NCI-H1436 (cell line): ENCODE measurements at places on chromosomes 3 and 15.

GRCh38 chr3:59605944-59606534 lies 556.2 kb upstream of the CFAP20DC start:
- DNase-seq: no peak

DNA sequence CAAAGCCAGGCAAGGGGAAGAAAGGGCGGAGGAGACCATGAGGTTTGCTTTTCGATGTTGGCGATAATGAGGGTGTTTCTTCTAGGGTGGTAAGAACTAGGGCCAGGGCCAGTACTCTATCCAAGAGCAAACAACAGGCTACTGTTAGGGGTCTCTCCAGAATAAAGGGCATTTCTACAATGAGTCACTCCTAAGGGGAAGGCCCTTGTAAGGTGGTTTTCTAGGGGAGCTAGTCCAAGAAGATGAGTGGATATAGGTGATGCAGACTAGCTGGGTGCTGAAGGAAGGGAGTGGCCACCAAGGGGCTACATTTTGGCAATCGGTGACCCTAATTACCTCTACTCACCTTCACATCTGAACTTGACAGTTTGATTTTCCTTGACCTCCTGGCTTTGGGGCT lies 148.5 kb upstream of the HACD2 start:
- no peak for DNase-seq

- DNase-seq: no peak
Measured at GRCh38 chr3:13536432-13536831, 12.5 kb upstream of the FBLN2 start.

DNA sequence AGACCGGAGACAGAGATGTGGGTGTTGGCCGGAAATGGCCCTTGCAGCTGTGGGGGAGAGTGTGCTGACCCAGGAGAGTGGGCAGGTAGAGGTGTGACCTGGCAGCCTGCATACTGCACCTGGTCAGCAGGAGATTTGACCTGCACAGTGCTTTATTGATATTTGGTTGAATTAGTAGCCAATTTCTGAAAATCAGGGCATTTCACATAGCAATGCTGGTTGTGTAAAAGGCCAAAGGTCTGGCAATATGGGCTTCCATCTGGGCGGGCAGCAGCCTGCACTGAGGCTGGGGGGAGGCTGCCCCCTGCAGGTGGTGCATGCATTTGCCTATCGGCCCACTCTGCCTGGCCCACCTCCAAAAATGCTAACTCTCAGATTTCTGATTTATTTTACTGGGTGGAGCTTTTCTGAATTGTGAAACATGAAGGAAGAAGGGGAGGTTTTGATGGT lies 9.4 kb upstream of the MGLL start:
- DNase-seq: no peak

- no peak for DNase-seq
Measured at GRCh38 chr3:147002721-147003120, 397.6 kb upstream of the PLSCR5 start.

DNA sequence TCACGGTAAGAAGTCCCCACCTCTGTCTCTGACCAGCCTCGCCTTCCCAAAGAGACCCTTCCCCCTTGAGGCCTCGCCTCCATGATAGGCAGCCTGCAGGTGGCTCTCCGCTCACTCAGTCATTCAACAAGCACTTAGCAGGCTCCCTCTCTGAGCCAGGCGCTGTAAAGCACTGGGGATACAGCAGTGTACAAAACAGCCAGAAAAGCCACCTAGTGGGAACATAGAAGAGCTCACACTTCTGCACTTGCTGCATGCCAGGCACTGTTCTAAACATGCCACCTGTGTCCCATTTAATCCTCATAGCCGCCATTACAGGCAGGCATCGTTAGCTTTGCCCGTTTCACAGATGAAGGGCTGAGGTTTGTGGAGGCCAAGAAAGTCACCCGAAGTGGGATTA lies 56.0 kb downstream of the SEMA3G start:
- DNase-seq: no peak

DNA sequence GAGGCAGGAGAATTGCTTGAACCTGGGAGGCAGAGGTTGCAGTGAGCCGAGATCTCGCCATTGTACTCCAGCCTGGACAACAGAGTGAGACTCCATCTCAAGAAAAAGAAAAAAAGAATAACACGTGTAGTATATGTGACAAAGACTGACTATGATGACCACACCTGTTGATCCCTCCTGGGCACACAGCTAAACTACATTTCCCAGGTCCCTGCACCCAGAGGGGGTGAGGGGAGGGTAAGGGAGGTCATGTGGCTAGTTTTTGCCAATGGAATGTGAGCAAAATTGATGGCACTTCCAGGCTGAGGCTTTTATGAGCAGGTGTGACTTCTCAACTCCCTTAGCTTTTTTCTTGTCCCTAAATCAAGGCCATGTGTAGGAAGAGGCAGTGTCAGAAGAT lies 58.2 kb downstream of the KLHL6 start:
- DNase-seq: no peak

GRCh38 chr3:136146981-136147729 lies 49.0 kb downstream of the MSL2 start:
- DNase-seq: no peak

DNA sequence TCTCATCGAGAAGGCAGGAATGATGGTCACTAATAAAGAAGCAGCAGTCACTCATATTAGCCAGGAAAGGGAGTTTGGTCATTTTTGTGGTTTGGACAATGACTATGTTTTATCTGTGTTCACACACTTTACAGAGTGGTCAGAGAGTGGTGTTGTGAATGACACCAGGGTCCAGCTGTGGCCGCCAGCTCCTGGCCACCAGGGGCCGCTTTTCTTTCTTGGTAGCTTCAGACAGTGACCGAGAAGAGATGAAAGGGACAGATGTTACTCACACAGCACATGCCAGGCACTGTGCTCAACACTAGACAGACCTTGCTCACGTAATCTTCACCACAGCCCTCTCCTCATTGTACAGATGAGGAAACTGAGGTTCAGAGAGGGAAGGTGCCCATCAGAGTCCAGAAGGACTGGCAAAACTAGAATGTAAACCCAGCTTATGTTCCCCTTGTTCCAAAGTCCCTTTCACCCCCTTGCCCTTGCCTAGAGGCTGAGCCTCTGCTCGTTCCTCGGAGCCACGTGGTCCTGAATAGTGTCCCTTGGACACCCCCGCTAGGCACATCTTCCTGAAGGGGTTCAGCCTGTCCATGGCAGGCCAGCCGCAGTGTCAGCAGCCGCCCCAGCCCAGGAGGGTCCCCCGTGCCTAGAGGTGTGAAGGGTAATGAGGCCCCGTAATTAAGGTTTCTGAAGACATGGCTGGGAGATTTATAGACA lies 55.6 kb downstream of the CYP11A1 start:
- no peak for DNase-seq

- DNase-seq: no peak
Measured at GRCh38 chr3:13463618-13464400, 16.3 kb upstream of the HDAC11 start.

- no peak for DNase-seq
Measured at GRCh38 chr15:50075319-50075718, 43.7 kb downstream of the ATP8B4 start.

DNA sequence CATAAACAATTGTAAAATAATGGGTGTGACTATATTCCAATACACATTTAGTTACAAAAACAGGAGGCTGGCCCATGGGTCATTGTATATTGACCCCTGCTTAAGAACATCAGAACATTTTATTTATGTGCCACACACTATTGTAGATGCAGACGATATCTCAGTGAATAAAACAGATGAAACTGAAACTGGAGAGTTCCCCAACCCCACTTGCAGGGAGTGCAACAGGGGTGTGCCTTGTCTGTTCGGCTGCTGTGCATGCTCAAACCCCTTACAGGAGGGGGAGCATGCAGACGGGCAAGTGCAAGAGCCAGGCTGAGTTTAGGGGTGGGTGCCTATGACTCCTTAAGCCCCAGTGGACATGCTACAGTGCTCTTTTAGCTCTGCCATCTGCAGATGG lies 509.6 kb downstream of the IGSF11 start:
- DNase-seq: no peak

- no peak for DNase-seq
Measured at GRCh38 chr15:61794276-61794675, 266.0 kb downstream of the VPS13C start.

DNA sequence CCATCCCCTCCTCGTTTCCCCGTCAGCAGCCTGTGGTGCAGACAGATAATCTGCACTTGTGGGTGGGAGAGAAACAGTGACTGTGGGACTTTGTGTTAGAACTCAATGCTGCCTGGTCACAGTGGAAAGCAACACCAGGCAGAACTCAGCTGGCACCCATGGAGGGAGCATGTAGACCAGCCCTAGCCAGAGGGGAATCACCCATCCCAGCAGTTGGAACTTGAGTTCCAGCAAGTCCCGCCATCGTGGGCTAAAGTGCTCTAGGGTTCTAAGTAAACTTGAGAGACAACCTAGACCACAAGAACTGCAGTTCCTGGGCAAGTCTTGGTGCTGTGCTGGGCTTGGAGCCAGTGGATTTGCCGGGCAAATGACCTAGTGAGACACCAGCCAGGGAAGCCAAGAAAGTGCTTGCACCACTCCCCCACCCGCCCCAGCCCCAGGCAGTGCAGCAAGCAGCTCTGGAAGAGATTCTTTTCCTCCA lies 24.4 kb downstream of the ISG20 start:
- no peak for DNase-seq

DNA sequence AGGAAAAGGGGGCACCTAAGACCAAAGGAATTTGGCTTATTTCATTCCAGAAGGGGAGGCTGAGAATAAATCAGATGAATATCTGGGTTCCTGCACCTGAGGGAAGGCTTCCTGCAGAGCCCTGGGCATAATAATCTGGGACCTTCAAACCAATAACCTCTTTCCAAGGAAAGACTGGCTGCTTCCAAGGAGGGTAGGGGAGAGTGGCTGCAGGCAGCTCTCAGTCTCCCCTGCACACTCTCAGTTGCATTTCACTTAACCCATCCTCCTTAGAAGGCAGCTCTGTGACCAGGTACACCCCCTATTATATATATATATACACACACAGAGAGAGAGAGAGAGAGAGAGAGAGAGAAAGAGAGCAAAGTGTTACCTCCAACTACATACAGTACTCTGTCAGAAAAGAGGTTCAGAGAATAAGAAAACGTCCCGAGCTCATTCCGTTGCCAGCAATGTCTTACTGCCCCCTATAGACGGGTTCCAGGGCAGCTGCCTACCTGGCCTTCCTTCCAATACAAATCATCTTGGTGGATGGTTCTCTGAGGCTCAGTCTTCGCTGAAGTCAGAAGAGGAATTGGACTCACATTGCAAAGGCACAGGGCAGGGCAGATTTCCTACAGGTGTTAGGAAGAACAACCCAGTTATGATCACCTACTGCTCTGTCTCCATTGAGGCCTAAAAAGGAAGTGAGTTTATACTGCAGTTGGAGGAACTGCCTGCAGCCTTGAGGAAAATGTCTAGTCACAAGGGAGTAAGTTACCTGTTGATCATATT lies 26.1 kb downstream of the CAPN3 start:
- DNase-seq: peak; percentile 24

DNA sequence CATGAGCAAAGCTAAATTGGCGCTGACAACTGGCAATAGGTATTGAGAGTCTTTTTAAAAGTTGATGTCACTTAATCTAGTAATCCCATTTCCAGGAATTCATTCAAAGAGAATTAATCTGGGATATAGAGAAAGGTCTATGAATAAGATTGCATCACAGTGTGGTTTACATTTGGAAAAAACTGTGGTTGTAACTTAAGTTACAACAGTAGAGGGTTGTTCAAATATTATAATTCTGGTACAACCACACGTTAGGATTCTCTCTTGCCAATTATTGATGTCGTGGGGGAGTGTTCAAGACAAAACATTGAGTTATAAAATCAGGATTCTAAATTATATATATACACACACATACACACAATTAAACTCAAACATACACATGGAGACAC lies 79.8 kb downstream of the LIPC start:
- no peak for DNase-seq

DNA sequence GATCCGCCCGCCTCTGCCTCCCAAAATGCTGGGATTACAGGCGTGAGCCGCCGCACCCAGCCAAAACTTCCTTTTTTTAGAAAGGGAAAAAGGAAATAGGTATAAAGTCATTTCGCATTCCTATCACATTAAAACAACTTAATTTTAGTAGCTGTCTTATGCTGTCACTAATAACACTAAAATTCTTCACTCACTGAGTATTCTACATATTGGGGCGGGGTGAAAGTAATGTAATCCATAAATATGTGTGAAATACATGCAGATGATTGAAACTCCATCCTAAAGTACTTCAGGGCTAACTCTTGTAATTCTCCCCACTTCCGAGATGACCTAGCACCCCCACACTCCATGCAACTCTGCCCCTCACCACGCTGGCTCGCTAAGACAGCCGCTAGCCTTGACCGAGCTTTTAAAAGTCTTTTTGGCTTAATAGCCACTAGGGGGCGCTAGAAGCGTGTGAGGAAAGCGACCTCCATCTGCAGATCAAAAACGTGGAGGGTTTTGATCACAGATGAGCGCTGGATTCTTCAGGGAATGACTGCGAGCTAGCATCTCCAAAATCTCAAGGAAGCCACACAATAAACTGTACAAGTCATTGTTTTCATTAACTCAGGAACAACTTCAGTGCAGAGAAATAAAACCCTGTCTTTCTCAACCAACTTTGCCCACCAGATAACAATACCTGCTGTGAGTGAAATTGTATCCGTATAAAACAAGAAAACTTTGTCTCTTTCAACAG lies 129.3 kb upstream of the IGF1R start:
- DNase-seq: peak; percentile 36

- DNase-seq: no peak
Measured at GRCh38 chr3:56269755-56270535, 198.3 kb downstream of the ERC2 start.

DNA sequence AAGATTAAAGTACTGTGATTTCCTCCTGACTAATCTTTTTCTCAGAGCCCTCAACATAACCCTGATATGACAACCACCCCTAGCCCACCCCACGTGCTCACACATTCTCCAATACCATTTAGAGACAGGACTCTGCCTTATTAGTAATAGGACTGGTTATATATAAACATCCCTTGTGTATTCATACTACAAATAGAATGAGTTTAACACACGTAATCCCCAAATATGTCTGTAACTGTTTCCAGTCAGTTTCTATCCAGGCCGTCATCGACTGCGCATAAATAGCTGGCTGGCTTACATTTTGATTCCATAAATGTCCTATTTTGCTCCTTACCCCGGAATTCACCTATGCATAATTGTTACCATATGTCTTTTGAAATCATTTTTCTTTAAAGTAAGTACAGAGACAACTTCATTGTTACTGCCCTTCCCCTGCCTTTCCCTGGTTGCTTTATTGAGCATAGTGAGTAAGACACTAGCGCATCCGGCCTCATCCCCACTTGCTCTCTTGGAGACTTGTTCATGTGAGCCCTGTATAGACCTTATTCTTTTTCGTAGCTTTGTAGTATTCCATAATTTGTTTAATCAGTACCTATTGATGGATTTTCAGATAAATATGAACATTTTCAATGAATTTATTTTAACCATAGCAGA lies 3.5 kb upstream of the P2RY14 start:
- DNase-seq: no peak

DNA sequence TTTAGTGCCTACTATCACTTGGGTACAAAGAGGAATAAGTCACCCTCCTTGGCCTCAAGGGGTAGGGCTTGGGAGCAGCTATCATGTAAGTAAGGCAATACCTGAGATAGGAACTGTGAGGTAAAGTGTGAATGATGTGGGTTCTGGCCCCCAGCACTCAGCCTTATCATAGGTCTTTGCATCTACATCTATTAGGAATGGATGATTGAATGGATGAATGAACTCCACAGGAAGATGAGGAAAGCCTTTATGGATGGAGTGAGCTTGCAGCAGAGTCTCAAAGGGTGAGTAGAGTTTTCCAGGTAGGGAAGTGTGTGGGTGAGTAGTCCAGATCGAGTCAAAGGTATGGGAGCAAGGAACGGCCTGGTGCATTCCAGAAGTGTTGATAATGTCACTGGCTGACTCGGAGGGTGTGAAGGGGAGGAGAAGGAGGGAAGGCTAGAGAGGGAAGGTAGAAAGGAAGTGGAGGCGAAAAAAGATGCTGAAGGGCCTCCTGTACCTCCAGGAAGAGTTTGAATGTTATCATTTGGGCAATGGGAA lies 13.1 kb upstream of the ABHD2 start:
- no peak for DNase-seq
